Stimulated activated naive CD8-positive, alpha-beta T cell treated with anti-CD3 and anti-CD28 coated beads, Interleukin-15, amount 100 ng/mL, for 72 hours (primary cell): ENCODE measurements at places on chromosomes 7 and 10.

- DNase-seq: no peak
Measured at GRCh38 chr7:37920305-37920848, at the start of gene EPDR1. Gene EPDR1 (plus strand): TSS chr7:37920640. CDS start chr7:37920940, 300 bp downstream.

DNA sequence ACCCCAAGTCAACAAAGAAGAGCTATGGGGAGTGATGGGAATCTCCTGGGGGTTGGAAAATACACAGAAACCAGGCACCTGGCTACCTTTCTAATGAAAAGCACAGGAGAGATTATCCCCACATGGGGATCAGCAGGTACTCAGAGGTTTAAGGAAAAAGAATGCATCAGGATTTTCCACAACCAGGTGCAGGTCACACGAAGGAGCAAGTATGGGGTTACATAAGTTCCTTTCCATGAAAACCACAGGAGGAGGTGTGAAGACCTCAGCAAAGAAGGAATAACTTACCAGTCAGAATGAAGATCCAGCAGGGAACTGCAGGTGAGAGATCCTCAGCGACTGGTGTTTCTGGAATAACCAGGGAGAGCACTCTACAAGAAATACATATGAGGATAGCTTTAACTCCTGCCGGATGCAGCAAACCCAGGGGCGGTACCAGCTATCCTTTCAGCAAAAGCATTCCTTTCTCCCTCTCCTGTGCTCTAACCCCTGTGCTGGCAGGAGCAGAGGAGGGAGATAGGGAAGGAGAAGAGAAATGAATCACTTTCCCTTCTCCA is 116.7 kb upstream of the TMEM106B start:
- DNase-seq: no peak

DNA sequence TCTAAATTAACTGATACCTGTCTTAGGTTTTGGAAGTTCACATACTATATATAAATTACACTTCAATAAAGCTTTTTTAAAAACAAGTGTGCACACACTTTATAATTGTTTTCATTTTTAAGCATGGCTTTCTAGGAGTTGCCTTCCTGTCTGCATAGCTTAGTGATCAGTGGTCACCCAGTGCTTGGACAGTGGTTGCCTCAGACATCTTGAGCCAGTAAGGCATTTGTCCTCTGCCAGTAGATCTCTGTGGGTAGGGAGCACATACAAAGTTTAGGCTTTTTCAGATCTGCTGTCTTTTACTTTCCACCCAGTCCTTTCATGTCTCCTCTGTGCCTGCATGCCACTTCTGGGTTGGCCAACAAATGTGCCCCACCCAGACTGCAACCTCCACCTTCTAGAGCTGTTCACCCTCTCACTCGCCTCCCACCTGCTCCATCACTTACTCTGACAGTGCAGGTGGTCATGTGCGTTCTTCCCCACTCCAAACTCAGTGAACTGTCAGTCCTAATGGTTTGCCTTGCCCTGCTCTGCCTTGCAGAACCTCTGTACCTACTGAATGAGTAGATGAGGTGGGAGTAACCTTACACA is 31.7 kb downstream of the TPST1 start:
- DNase-seq: no peak

GRCh38 chr10:85993840-85994507 is 372.6 kb downstream of the GRID1 start:
- DNase-seq: no peak

GRCh38 chr7:47678641-47679380 is 96.9 kb upstream of the TNS3 start:
- no peak for DNase-seq

- no peak for DNase-seq
Measured at GRCh38 chr7:44867073-44867995, 18.0 kb downstream of the PURB start.

DNA sequence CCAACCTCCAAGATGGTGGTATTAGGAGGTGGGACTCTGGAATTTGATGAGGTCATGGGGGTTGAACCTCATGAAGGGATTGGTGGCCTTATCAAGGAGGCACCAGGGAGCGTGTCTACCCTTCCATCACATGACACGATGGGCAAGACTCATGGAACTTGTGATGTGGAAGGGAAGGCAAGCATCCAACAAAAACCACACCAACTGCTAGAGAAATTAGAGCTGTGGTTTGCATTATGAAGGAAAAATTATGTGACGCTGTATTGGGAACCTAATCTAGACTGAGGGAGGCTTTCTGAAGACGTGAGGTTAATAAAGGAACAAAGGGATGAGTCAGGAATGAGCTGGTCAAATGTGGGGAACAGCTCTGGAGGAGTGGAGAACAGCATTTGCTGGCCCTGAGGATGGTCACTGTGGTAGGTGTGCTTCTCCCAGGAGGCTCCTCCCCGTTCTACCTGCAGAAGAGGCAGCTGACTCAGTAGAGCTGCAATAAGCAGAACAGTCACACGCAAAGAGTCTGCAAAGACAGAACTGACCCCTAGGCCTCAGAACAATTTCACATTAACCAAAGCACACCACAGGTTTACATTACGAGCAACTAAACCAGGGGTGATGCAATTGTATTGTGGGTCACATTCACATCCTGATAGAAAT is 236.6 kb upstream of the GRB10 start:
- no peak for DNase-seq

DNA sequence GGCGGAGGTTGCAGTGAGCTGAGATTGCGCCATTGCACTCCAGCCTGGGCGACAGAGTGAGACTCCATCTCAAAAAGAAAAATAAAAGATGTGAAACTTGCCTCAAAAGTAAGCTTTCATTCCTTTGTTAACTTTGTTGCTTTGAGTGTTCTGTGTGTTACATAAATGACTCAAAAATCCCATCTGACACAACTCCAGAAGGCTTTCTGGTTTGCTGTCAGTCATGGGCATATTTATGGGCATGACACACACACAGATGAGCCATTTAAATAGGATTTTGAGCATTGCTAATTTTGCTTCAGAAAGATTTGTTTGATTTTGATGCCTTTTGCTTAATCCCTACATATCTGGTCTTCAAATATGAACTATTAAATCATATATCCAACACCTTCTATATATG is 82.6 kb downstream of the CACNB2 start:
- DNase-seq: no peak
